ENCODE measurements at places on chromosomes 1 and 21. TPM values are rescaled to one million over a fixed set of nuclear protein-coding genes. Genes with fewer than 3 reads are reported as not detected.
A peak's percentile ranks its signal among the peaks of the same experiment; 100 is the strongest.

Gene DNAJC6
- 0.25 TPM for total RNA-seq

DNA sequence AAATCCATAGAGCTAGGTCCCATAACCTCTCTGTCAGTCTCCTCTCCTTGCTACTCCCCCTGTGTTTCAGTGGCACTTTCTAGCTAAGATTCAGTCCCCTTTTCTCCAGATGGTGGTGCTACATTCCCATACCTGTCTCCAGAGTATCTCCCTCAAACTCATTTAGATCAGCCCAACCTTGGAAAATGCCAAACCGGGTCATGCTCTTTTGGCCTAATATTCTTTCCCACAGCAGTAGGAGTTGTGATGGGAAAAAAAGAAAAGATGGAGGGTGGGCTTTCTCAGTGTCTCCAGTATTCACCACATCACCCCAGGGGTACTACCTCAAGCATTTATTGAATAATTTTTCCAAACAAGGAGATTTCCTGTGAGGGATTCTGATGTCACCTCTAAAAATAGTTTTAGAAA lies 3.2 kb upstream of the RXFP4 start:
- no peak for DNase-seq

GRCh38 chr1:118717893-118718292 lies 270.2 kb downstream of the TBX15 start:
- DNase-seq, result no peak

GRCh38 chr1:172838680-172839313 lies 179.9 kb downstream of the FASLG start:
- DNase-seq, result no peak

DNA sequence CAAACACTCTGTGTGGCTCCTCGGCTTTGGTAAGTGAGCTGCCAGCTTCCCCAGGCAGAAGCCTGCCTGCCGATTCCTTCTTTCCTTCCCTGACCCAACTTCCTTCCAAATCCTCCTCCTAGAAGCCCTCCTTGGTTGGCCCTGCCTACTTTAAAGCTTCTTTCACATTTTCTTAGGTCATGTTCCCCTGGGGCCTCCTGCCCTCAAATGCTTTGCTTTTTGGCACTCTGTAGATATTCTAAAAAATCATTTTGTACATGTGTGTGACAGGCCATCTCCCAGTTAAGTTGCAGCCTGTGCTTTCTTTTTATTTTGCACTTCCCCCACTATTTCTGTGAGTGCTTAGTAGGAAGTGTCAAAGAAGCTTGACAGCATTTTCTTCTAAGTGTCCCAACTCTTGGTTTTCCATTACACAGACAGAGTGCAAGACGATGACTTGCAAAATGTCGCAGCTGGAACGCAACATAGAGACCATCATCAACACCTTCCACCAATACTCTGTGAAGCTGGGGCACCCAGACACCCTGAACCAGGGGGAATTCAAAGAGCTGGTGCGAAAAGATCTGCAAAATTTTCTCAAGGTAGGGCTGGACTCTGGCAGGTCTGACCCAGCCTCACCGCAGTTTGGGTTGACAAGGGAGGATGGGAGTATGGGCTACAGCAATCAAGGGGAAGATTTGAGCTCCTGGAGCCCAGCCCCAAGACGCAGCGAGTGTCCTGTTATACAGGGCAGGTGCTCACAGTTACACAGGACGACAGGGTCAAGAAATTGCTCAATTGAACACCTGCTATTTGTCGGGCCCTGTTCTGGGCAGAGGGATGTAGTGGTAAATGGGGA lies at the start of gene S100A9:
Gene S100A9 (plus strand): TSS at position 2 of the 838 bp plus-strand sequence. CDS start 430 bp downstream, at position 432.
- peak; percentile 17 for DNase-seq

DNA sequence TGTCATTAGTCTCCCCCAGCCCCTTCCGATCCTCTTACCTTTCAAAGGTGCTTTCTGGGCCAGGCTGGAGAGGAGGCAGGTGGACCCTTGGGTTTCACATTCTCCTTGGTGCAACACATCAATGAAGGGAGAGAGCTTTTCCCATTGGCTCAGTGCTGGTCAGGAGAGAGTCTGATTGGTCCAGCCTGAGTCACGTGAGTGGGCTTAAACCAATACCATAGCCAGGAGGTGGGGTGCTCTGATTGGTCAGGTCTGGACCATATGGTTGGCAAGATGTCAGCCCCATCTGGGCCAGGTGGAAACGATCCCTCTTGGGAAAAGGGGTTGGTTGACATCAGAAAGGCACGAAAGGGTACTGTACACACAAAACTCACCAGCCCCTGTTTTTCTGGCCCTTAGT lies 44.8 kb upstream of the ABCG1 start:
- DNase-seq, result no peak

- no peak for DNase-seq
These were observed 21.2 kb upstream of the SOX13 start for GRCh38 chr1:204051718-204052117.

Data from liver (tissue), 10 donors.